ENCODE measurements at places on chromosomes 6 and 20.

DNA sequence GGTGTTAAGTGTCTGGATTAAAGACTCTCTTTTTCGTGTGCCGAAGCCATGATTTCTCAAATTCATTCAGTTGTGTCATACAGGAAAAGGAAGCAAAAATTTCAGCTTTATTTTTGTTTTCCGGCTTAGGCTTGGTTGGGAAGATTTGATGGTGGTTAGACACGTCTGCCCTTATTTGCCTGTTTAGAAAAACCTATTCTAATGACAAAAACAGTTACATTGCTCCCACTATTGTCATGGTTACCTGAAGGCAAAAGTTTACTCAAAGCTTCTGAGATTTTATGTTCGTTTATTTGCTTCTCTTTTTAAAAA, 982 bp downstream of the DNAJC5 start:
- no peak for DNase-seq

- DNase-seq = no peak
Measured at GRCh38 chr20:50413088-50413500, 97.1 kb upstream of the PTPN1 start.

- DNase-seq = no peak
Measured at GRCh38 chr6:166813461-166813860, 142.9 kb downstream of the RNASET2 start.

- no peak for DNase-seq
Measured at GRCh38 chr20:63090682-63091571, 84.2 kb upstream of the BHLHE23 start.

GRCh38 chr6:148762231-148762630, 15.4 kb downstream of the UST start:
- no peak for DNase-seq

- DNase-seq = no peak
Measured at GRCh38 chr20:46192376-46192944, 74.3 kb downstream of the CD40 start.

GRCh38 chr6:70557998-70558397, 8.7 kb upstream of the SDHAF4 start:
- DNase-seq = no peak

DNA sequence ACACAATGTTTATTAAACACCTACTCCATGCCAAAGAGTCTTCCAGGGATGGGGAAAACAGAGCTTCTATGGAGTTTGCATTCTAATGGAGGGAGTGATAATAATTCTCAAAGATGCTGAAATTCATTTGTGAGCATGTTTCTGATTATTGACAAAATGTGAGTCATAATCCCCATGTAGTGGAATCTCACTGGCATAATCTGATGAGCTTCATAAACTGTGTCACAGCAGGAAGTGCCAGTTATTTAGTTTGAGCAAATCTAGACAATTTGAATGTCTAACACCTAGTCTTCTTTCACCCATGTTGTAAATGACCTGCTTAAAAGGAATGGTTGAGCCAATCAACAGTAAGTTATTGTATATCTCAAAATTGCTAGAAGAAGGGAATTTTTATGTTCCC, 95.1 kb downstream of the KCNQ5 start:
- DNase-seq = no peak

DNA sequence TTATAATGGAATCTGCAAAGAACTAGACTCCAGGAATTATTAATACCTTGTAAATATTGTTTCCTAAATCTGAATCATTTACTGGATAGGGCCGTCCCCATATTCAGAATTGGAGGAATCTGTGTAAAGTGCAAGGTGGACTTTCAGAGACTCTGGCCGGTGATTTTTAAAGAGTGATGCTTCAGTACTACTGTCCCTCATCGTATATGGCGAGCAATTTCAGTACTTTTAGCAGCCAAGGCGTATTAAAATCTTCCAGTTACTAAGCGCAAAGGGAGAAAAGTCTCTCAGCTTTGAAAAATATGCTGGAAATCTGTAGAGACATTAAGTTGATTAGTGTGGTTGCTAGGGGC, 483 bp downstream of the SMIM26 start:
- no peak for DNase-seq

- no peak for DNase-seq
Measured at GRCh38 chr6:79072640-79073181, 5.3 kb downstream of the PHIP start.

- DNase-seq = no peak
Measured at GRCh38 chr20:63448031-63448430, 24.4 kb downstream of the KCNQ2 start.

DNA sequence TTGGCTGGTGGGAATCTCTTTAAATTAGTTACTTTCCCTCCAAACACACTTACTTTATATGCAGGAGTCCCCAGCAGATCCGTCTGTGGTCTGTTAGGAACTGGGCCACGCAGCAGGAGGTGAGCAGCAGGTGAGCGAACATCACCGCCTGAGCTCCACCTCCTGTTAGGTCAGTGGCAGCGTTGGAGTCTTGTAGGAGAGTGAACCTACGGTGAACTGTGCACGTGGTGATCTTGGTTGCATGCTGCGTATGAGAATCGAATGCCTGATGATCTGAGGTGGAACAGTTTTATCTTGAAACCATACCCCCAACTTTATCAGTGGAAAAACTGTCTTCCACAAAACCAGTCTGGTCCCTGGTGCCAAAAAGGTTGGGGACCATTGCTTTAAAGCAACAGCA, 5.0 kb downstream of the SERPINB6 start:
- DNase-seq = no peak

DNA sequence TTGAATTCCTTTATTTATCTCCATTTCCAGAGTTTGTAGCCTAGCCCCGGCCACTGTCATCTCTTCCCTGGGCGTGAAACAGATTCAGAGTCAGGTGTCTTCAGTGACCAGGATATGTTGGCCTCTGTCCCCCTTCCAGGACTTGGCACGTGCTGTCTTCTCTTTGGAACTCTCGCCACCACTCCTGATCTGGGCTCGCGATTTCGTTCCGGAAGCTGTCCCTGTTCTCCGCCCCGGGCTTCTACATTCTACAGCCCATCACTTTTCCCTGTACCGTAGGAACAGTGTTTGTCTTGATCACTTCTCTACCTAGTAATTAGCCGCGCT, 739 bp downstream of the GSS start:
- peak; percentile 46 for DNase-seq

GRCh38 chr6:109236115-109237076, 141.1 kb downstream of the CEP57L1 start:
- DNase-seq = peak; percentile 6

GRCh38 chr6:73964241-73964854, 268.3 kb downstream of the CD109 start:
- DNase-seq = no peak

- no peak for DNase-seq
Measured at GRCh38 chr6:11601776-11602605, 64.4 kb downstream of the TMEM170B start.

- DNase-seq = peak; percentile 28
Measured at GRCh38 chr6:15491255-15491985, 171.4 kb downstream of the DTNBP1 start.

GRCh38 chr6:30067460-30068139, 602 bp downstream of the PPP1R11 start:
- DNase-seq = no peak

- DNase-seq = no peak
Measured at GRCh38 chr20:57329608-57330221, at the start of gene SPO11. Gene SPO11, plus strand, starts transcription at chr20:57329803. Its CDS starts 65 bp downstream, at chr20:57329868.

DNA sequence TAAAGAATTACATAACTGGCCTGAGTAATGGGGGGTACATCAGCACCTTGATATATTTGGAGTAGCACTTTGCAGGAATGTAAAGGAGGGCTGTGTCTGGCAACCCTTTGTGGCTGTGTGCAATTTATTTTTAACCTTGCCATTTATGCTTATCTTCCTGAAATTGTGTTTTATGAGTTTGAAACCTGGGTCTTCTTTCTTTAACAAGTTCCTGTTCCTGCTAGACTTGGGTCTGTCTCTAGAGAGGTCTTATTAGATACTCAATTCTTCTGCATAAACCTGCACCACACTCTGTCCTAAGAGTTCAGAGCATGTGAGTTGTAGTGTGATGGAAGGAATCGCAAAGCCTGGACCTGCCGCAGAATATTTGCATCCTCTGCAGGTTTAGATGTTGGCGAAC, 181.0 kb downstream of the JARID2 start:
- no peak for DNase-seq

DNA sequence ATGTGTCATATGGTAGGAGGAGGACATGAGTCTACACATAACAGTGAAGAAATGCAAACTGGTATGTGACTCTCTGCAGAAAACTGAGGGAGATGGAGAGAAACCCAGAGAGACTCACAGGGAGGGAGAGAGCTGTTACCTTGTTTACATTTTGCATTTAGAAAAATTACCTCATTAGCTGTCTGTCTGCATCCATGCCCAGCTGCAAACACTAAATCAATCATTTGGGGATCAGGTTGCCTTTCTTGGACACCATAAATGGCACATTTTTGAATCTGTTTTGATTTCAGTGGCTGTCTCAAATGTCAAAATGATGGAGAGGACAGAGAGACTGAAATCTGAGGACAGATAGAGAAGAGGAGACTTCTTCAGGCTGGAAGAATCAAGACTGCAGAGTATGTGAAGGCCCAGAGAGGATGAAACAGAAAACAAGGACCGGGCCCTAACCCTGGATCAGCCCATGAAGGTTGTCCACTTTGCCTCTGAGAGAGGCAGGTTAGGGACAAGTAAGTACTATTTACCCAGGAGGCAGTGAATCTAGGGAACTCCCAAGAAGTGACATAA, 92.2 kb downstream of the UNC5CL start:
- no peak for DNase-seq

DNA sequence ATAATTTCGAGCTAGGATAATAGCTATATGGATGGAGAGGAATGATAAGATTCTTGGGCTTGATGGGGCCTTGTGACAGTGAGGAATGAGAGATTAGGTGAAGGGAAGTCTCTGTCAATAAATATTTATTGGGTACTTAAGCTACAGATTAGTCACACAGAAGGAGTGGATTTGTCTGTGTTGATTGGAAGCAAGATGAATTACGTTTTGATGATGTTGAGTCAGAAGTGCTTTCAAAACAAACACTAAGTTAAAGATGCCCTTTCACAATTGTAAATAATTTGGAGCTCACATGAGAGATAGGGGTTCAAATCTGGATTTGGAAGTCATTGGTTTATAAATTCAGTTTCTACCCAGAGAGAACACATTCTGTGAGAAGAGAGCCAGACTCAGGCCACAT, 834.2 kb downstream of the KIF16B start:
- DNase-seq = no peak

DNA sequence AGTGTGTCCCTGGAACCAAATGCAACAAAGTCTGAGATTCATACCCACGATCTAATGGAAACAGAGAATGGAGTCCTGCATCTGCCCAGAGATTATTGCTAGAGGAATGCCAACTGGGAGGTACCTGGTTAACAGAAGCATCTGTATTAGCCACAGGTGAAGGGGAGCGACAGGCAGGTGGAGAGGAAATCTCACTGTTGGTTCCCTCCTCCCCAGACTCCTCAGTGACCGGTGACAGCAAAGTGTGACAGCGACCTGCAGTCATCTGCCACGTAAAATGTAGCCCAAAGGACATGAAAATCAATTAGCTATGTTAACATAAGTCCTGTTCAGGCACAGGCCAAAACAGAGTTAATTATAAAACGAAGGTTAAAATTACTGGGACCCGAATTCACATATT, 336.6 kb downstream of the SYNE1 start:
- DNase-seq = no peak

- DNase-seq = no peak
Measured at GRCh38 chr6:158630938-158631616, 13.5 kb downstream of the DYNLT1 start.

GRCh38 chr20:12573442-12573841, 435.3 kb upstream of the SPTLC3 start:
- DNase-seq = no peak

GRCh38 chr20:43537921-43538877, 20.6 kb upstream of the SGK2 start:
- peak; percentile 36 for DNase-seq

- no peak for DNase-seq
Measured at GRCh38 chr20:3847429-3847940, 851 bp downstream of the MAVS start.

DNA sequence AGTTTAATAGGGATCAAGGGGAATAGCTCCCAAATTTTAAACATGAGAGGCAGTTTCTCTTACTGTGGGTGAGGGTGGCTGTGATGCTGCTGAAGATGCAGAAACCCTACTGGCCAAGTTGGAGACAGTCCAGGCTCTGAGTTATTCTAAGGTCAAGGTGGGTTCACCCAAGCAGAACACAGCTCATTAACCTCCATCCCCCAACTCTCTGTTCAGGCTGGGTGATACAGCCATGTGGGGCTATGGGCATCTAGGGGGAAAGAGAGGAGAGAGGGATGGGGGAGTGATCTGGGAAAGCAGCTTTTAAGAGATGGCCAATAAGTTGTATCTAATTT, 18.9 kb upstream of the TRAM2 start:
- DNase-seq = no peak

GRCh38 chr6:43303751-43304331, 4.8 kb downstream of the CRIP3 start:
- no peak for DNase-seq

- no peak for DNase-seq
Measured at GRCh38 chr6:2147766-2148448, 97.5 kb downstream of the GMDS start.

GRCh38 chr20:7776148-7776547, 164.1 kb downstream of the HAO1 start:
- DNase-seq = no peak

DNA sequence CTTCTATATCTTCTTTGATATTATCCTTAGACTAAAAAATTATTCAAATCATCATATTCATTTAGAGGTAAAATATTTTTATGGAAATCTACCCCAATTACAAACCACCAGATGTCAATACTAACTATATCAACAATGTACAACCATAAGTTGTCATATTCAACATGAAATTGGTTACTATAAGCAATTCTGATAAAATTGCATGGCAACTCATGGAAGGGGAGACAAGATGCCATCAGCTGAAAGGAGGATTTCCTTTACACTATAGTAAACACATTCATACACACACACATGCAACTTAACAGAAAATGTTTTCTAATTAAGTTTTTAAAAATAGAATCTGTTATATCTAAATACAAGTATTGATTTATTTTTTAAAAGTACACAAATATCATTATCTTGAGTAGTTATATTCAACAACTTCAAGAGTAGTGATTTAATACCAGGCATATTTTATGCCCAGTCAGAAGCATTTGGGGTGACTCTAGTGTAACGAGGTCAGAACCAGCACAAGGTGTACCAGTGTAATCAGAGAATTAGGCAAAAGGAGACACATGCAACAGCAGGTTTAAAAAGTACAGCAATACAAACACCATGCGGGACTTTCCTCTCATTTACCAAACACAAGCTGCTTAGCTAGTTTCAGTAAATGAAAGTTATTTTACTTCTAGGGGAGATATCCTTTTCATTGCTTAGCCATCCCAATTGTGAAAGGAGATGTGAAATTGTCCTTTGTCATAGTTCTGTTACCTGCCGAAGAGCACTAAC, 1.0 kb downstream of the FILIP1 start:
- DNase-seq = no peak

- DNase-seq = no peak
Measured at GRCh38 chr6:127272576-127272975, 5.9 kb downstream of the RNF146 start.

GRCh38 chr6:165092881-165093595, 216.4 kb downstream of the C6orf118 start:
- no peak for DNase-seq

All from NCI-H1105 (cell line).